Heart right ventricle (tissue), 16 donors: ENCODE measurements at places on chromosomes 5 and 9.

- H3K4me3 ChIP-seq, result no peak overlapping the region
- no peaks in the 10 kb centered on the region for H3K27me3 ChIP-seq
- no peak for DNase-seq
- H3K36me3 ChIP-seq, result no peaks in the 10 kb centered on the region
- H3K27ac ChIP-seq, result no peak overlapping the region
- no peaks in the 10 kb centered on the region for H3K4me1 ChIP-seq
These were observed 82.4 kb upstream of the TAS2R1 start for GRCh38 chr5:9712506-9712905.

- H3K4me3 ChIP-seq, result peak overlapping the region; percentile 82
- H3K4me1 ChIP-seq, result no peaks in the 10 kb centered on the region
- H3K36me3 ChIP-seq, result no peaks in the 10 kb centered on the region
- peaks cover 31% of the 10 kb centered on the region for H3K27me3 ChIP-seq
- no peak for DNase-seq
These were observed 1.2 kb downstream of the ABO start for GRCh38 chr9:133273819-133274218.

DNA sequence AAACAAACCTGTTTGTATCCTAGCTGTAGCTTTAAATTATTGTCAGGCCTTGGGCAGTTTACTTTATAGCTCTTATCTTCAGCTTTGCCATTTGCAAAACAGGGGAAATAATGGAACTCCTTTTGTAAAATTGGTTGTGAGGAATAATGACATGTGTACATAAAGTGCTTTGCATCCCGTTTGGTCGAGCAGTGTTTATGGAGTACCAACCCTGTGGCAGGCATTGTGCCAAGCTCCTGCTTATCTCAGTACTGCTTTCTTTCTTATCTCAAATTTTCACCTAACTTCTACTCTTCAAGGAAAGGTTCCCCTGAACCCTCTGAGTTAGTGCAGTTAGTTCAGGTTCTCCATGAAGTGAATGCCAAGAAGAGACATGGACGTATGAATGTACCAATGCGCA is 9.4 kb upstream of the TENT2 start:
- no peaks in the 10 kb centered on the region for H3K27me3 ChIP-seq
- no peaks in the 10 kb centered on the region for H3K4me1 ChIP-seq
- H3K27ac ChIP-seq, result no peak overlapping the region
- DNase-seq, result no peak
- H3K36me3 ChIP-seq, result no peaks in the 10 kb centered on the region

DNA sequence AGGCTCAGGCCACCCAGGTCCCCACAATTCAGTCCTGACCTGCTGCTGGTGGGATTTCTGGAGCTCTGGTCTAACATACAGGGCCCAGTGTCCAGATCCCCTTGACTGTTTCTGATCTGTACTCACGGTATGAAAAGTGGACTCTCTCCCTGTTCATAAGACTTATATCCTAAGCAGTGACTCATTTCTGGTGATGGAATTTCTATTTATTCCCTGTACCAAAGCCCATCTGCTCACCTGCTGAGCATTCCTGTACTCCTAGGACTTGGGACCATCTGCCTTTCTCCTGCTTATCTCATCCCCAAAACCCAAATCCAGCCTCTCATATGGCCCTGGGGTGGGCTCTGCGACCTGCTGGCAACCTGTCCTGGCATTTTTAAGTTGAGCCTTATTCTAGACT is 86.6 kb downstream of the APBA1 start:
- H3K4me1 ChIP-seq, result peaks cover 19% of the 10 kb centered on the region
- no peak for DNase-seq
- no peaks in the 10 kb centered on the region for H3K36me3 ChIP-seq
- H3K27ac ChIP-seq, result no peak overlapping the region
- H3K27me3 ChIP-seq, result no peaks in the 10 kb centered on the region

DNA sequence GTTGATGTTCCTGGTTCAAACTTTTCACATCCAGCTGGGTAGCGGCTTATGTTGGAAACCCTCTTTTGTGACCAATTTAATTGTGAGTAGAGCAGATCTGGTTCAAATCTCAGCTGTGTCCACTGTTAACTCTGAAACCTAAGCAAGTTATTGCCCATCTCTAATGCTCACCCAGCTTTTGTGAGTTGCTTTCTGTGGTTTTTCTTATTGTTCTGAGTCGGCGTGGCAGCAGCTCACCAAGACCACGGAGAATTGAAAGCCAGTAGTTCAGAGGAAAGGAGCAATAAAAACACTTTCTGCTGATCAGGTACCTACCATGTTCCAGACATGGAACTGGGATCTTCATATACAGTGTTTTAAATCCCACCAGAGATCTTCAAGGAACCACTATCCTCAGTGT is 114.4 kb downstream of the DOCK2 start:
- H3K36me3 ChIP-seq, result no peaks in the 10 kb centered on the region
- no peaks in the 10 kb centered on the region for H3K27me3 ChIP-seq

DNA sequence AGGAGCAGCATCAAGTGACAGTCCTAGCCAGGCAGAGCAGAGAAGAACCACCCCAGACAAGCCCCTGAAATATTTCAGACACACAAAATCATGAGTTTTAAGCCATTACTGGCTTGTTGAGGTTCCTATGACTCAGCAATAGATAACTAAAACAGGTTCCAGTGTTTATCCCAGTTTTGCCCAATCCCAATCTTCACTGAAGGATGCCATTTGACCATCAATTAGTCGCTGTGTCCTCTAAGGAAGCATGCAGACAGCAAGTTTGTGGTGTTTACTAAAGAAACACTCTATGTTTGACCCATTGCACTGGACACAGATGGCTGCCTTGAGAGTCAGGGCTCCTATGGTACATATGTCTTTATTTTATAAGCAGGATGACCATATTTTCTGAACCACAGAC is 186.7 kb downstream of the SYK start:
- no peak overlapping the region for H3K27ac ChIP-seq
- H3K4me1 ChIP-seq, result no peaks in the 10 kb centered on the region
- no peaks in the 10 kb centered on the region for H3K36me3 ChIP-seq
- no peak overlapping the region for H3K4me3 ChIP-seq
- no peak for DNase-seq
- no peaks in the 10 kb centered on the region for H3K27me3 ChIP-seq
